H1 (cell line): ENCODE measurements at places on chromosomes 7 and 10. TPM values are rescaled to one million over a fixed set of nuclear protein-coding genes. Genes with fewer than 3 reads are reported as not detected.

ZC3HAV1 gene
- total RNA-seq: 43.4 and 44.3 TPM in 2 replicates

SEMA3E gene
- total RNA-seq: 0.93 and 1.9 TPM in 2 replicates

SLC18A3 gene
- 0.13 TPM in 1 of 2 replicates, not detected in the other for total RNA-seq

TRIM73 gene
- 0.90 and 1.0 TPM in 2 replicates for total RNA-seq

POU6F2 gene
- 1.6 and 2.0 TPM in 2 replicates for total RNA-seq

TMEM236 gene
- 0.07 and 0.11 TPM in 2 replicates for total RNA-seq

CFAP43 gene
- total RNA-seq: 0.11 and 0.23 TPM in 2 replicates

HOXA9 gene
- total RNA-seq: not detected in 2 replicates

RAPGEF5 gene
- total RNA-seq: 22.1 and 22.9 TPM in 2 replicates

MARVELD1 gene
- 33.1 and 37.3 TPM in 2 replicates for total RNA-seq

COPG2 gene
- 51.3 and 53.1 TPM in 2 replicates for total RNA-seq

CAMK2G gene
- total RNA-seq: 29.9 and 31.7 TPM in 2 replicates

BMPER gene
- total RNA-seq: 0.69 and 0.88 TPM in 2 replicates

CHRM2 gene
- total RNA-seq: 0.17 and 0.33 TPM in 2 replicates
